Uterus (tissue), 4 donors: ENCODE measurements at places on chromosomes 5 and 9.

- H3K36me3 ChIP-seq = no peaks in the 10 kb centered on the region
- no peak overlapping the region for H3K27ac ChIP-seq
- H3K4me1 ChIP-seq = no peaks in the 10 kb centered on the region
These were observed 26.2 kb downstream of the SLC35A4 start for GRCh38 chr5:140590861-140591260.

GRCh38 chr9:134868751-134869553 lies 11.7 kb upstream of the FCN2 start:
- no peaks in the 10 kb centered on the region for H3K36me3 ChIP-seq
- no peak overlapping the region for H3K4me3 ChIP-seq
- no peaks in the 10 kb centered on the region for H3K4me1 ChIP-seq
- peak; percentile 7 for DNase-seq
- H3K27ac ChIP-seq = no peak overlapping the region
- H3K27me3 ChIP-seq = no peaks in the 10 kb centered on the region

- no peak overlapping the region for H3K4me3 ChIP-seq
- H3K36me3 ChIP-seq = no peaks in the 10 kb centered on the region
- no peaks in the 10 kb centered on the region for H3K27me3 ChIP-seq
- DNase-seq = no peak
These were observed 8.1 kb downstream of the IL12B start for GRCh38 chr5:159322180-159322579.

GRCh38 chr5:159262472-159262858 lies 625 bp upstream of the UBLCP1 start:
- H3K27me3 ChIP-seq = no peaks in the 10 kb centered on the region
- H3K4me1 ChIP-seq = no peaks in the 10 kb centered on the region
- peak overlapping the region; percentile 87 for H3K27ac ChIP-seq
- peak overlapping the region; percentile 93 for H3K4me3 ChIP-seq

- H3K27me3 ChIP-seq = no peaks in the 10 kb centered on the region
- H3K36me3 ChIP-seq = no peaks in the 10 kb centered on the region
- H3K4me1 ChIP-seq = no peaks in the 10 kb centered on the region
- no peak overlapping the region for H3K27ac ChIP-seq
- no peak for DNase-seq
These were observed 162.6 kb upstream of the PPP1R2B start for GRCh38 chr5:156687514-156687913.

GRCh38 chr9:120877276-120878034 lies 467 bp upstream of the PHF19 start:
- H3K36me3 ChIP-seq = no peaks in the 10 kb centered on the region
- H3K4me1 ChIP-seq = no peaks in the 10 kb centered on the region

DNA sequence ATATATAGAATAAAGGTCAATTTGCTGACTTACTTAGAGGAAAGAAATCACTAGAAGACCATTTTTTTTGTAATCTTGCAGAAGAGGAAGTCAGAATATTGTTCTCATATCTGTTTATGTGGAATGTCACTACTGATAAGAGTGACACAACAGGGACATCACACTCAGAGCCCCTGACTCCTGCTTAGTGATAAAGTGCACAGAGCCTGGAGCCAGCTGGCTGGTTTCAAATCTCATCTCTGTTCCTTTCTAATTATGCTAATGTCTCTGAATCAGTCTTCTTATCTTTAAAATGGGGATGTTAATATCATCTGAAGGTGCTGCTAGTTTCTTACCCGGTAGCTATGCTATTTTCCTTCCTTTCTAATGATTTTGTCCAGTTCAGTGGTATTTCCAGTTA lies 58.6 kb upstream of the LIFR start:
- H3K4me3 ChIP-seq = no peak overlapping the region
- no peak for DNase-seq
- no peak overlapping the region for H3K27ac ChIP-seq

DNA sequence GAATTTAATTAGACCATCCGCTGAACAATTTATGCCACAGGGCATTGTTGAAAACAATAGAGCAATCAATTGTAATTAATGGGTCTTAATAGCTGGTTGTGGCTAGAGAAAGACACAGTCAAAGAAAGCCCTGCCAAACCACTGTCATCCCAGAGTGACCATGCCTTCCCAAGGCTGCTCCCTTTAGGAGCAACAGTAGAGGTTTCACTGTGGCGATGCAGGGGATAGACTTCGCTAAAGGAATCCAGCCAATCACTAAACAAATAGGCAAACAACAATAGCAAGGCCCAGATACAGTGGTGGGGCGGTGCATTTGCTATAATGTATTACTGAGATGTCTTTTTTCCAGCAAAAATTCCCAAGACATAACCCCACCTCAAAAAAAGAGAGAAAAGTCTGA lies 87.8 kb upstream of the SLC27A6 start:
- H3K36me3 ChIP-seq = no peaks in the 10 kb centered on the region
- no peak overlapping the region for H3K4me3 ChIP-seq
- H3K4me1 ChIP-seq = no peaks in the 10 kb centered on the region
- H3K27me3 ChIP-seq = no peaks in the 10 kb centered on the region
- H3K27ac ChIP-seq = no peak overlapping the region

DNA sequence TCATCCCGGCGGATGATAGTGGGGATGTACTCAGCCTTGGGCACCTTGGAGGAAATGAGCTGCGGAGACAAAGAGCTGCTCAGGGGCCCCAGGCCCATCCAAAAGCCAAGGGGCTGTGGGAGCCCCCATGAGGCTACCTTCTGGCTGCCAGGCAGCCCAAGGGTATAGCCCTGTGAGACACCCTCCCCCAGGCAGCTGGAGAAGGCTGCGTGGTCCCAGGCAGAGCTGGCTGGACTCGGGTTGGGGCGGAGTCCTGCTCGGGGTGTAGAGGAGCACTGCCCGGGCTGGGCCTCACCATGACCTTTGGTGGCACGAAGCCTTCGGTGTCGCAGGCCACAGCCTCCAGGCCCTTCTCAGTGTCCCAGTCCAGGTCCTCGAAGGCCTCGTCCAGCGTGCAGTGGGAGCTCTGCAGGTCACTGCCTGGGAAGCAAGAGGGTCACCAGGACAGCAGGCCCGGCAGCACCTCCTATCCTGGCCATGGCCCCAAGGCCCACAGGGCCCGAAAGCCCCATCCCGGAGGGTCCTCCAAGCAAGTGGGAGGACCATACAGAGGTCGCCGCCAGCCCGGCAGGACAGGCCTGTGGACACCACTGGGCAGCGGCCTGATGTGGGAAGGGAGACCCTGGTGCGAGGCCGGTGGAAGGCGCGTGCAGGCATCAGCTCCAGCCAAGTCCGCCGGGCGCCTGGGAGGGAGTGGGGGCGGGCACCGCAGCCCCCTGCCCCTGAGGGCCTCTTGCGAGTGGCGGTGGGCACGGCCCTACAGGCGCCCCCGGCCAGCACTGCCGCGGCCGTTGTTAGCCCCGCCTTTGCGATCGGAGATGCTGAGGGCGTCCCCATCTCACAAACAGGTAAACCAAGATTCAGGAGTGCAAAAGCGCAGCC lies 6.1 kb downstream of the NSMF start:
- no peaks in the 10 kb centered on the region for H3K27me3 ChIP-seq
- no peak overlapping the region for H3K27ac ChIP-seq
- H3K4me3 ChIP-seq = no peak overlapping the region
- H3K36me3 ChIP-seq = no peaks in the 10 kb centered on the region

- DNase-seq = no peak
- no peaks in the 10 kb centered on the region for H3K36me3 ChIP-seq
- H3K4me1 ChIP-seq = no peaks in the 10 kb centered on the region
- no peaks in the 10 kb centered on the region for H3K27me3 ChIP-seq
These were observed 1178.6 kb upstream of the CDH9 start for GRCh38 chr5:28216939-28217360.

- DNase-seq = peak; percentile 37
- H3K27ac ChIP-seq = no peak overlapping the region
- H3K27me3 ChIP-seq = no peaks in the 10 kb centered on the region
- no peak overlapping the region for H3K4me3 ChIP-seq
- H3K36me3 ChIP-seq = no peaks in the 10 kb centered on the region
These were observed 12.7 kb upstream of the CCL27 start for GRCh38 chr9:34675048-34675714.

- no peaks in the 10 kb centered on the region for H3K4me1 ChIP-seq
- H3K27me3 ChIP-seq = no peaks in the 10 kb centered on the region
- H3K4me3 ChIP-seq = no peak overlapping the region
- no peaks in the 10 kb centered on the region for H3K36me3 ChIP-seq
- no peak overlapping the region for H3K27ac ChIP-seq
These were observed 38.9 kb downstream of the ZNF608 start for GRCh38 chr5:124707520-124707919.

DNA sequence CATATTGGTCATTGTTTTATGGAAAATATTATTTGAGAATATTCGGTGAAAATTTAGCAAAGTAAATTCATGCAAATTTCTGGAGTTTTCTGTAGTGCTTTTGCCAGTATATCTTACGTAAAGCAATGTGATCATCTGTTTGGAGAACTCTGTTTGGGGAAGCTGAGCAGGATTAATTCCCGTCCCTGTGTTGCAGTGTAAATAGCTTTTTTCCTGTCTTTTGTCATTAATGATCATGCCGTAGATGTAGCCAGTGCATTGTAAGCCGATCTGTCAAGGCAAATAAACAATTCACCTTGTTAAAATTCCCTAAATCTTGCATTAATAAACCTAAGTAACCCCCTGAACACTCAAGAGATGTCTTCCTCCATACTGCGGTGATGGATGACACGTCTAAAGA lies 39.2 kb downstream of the PPIC start:
- no peaks in the 10 kb centered on the region for H3K36me3 ChIP-seq
- no peaks in the 10 kb centered on the region for H3K4me1 ChIP-seq
- no peaks in the 10 kb centered on the region for H3K27me3 ChIP-seq
- H3K4me3 ChIP-seq = no peak overlapping the region
- DNase-seq = no peak

GRCh38 chr5:180160215-180160614 lies 48.8 kb downstream of the RASGEF1C start:
- H3K27me3 ChIP-seq = no peaks in the 10 kb centered on the region
- DNase-seq = no peak
- no peak overlapping the region for H3K27ac ChIP-seq
- H3K36me3 ChIP-seq = no peaks in the 10 kb centered on the region

DNA sequence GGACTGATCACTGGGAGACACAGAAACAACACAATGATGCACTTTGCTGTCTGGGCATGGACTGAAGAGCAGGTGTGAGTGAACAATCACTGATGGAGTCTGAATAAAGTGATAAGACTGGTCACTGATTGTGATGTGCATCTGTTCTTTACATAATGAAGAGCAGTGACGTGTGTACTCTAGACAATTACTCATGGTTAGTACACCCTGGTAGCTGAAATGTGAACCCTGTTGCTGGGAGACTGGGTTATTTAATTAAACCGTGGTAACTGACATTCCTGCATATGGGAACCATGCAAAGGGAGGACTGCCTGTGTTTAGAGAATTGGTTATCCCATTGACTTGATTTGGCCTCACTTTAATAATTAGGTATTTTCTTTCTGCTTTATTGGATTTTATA lies 202.9 kb downstream of the NR2F1-AS1 start:
- no peaks in the 10 kb centered on the region for H3K27me3 ChIP-seq
- no peak overlapping the region for H3K4me3 ChIP-seq
- no peaks in the 10 kb centered on the region for H3K4me1 ChIP-seq
- no peaks in the 10 kb centered on the region for H3K36me3 ChIP-seq

- peak overlapping the region; percentile 64 for H3K27ac ChIP-seq
- H3K4me3 ChIP-seq = peak overlapping the region; percentile 47
- peaks cover 6% of the 10 kb centered on the region for H3K4me1 ChIP-seq
- no peaks in the 10 kb centered on the region for H3K27me3 ChIP-seq
- H3K36me3 ChIP-seq = no peaks in the 10 kb centered on the region
These were observed 619 bp upstream of the APC start for GRCh38 chr5:112737070-112737462.

- no peak overlapping the region for H3K4me3 ChIP-seq
- H3K27me3 ChIP-seq = no peaks in the 10 kb centered on the region
- no peaks in the 10 kb centered on the region for H3K4me1 ChIP-seq
- no peaks in the 10 kb centered on the region for H3K36me3 ChIP-seq
These were observed 16.6 kb downstream of the MIGA2 start for GRCh38 chr9:129053020-129053419.

DNA sequence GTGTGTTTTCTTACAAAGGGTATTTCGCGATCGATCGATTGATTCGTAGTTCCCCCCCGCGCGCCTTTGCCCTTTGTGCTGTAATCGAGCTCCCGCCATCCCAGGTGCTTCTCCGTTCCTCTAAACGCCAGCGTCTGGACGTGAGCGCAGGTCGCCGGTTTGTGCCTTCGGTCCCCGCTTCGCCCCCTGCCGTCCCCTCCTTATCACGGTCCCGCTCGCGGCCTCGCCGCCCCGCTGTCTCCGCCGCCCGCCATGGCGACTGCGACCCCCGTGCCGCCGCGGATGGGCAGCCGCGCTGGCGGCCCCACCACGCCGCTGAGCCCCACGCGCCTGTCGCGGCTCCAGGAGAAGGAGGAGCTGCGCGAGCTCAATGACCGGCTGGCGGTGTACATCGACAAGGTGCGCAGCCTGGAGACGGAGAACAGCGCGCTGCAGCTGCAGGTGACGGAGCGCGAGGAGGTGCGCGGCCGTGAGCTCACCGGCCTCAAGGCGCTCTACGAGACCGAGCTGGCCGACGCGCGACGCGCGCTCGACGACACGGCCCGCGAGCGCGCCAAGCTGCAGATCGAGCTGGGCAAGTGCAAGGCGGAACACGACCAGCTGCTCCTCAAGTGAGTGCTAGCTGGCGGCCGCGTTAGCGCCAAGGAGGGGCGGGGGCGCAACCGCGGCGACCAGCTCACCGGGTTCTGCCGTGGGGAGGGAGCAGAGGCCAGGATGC lies 480 bp downstream of the LMNB1 start:
- peak overlapping the region; percentile 96 for H3K27ac ChIP-seq
- H3K4me1 ChIP-seq = no peaks in the 10 kb centered on the region
- H3K27me3 ChIP-seq = no peaks in the 10 kb centered on the region
- peak overlapping the region; percentile 70 for H3K4me3 ChIP-seq
- DNase-seq = peak; percentile 41
- no peaks in the 10 kb centered on the region for H3K36me3 ChIP-seq

- H3K27me3 ChIP-seq = no peaks in the 10 kb centered on the region
- H3K4me3 ChIP-seq = no peak overlapping the region
- no peaks in the 10 kb centered on the region for H3K4me1 ChIP-seq
- no peaks in the 10 kb centered on the region for H3K36me3 ChIP-seq
- H3K27ac ChIP-seq = no peak overlapping the region
These were observed 469.4 kb downstream of the RASEF start for GRCh38 chr9:82593501-82593900.

- H3K4me3 ChIP-seq = no peak overlapping the region
- H3K36me3 ChIP-seq = no peaks in the 10 kb centered on the region
- H3K27ac ChIP-seq = no peak overlapping the region
- H3K27me3 ChIP-seq = no peaks in the 10 kb centered on the region
- no peak for DNase-seq
These were observed 68.7 kb downstream of the MRPS27 start for GRCh38 chr5:72251386-72251785.

GRCh38 chr5:99686538-99686937 lies 757.7 kb upstream of the CHD1 start:
- H3K27ac ChIP-seq = no peak overlapping the region
- no peaks in the 10 kb centered on the region for H3K36me3 ChIP-seq
- no peak for DNase-seq
- no peak overlapping the region for H3K4me3 ChIP-seq
- H3K4me1 ChIP-seq = no peaks in the 10 kb centered on the region
- no peaks in the 10 kb centered on the region for H3K27me3 ChIP-seq
